Kidney (tissue), 22 donors: ENCODE measurements at places on chromosomes 4 and X.

GRCh38 chrX:111041018-111041462, 55.0 kb upstream of the PAK3 start:
- no peak overlapping the region for H3K4me3 ChIP-seq
- no peaks in the 10 kb centered on the region for H3K4me1 ChIP-seq
- H3K27ac ChIP-seq: no peak overlapping the region
- no peak for DNase-seq

DNA sequence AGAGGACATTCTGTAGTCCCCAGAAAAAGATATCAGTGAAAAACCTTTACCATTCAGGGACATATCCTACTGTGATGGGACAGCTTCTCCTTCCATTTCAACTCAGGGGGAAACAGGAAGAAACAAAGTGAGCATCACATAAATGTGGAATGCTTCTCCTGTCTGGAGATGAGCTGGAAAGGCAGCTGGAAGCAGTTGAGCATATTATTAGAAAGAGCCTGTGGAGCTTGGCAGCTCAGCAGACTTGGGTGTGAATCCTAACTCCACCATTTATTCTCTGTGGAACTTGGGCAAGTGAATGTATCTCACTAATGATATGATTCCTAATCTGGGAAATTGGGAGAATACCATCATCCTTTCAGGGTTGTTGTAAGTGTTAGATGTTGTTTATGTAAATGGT, 232.1 kb upstream of the F9 start:
- no peak for DNase-seq
- no peak overlapping the region for H3K27ac ChIP-seq
- no peaks in the 10 kb centered on the region for H3K36me3 ChIP-seq
- no peak overlapping the region for H3K4me3 ChIP-seq
- H3K27me3 ChIP-seq: no peaks in the 10 kb centered on the region

DNA sequence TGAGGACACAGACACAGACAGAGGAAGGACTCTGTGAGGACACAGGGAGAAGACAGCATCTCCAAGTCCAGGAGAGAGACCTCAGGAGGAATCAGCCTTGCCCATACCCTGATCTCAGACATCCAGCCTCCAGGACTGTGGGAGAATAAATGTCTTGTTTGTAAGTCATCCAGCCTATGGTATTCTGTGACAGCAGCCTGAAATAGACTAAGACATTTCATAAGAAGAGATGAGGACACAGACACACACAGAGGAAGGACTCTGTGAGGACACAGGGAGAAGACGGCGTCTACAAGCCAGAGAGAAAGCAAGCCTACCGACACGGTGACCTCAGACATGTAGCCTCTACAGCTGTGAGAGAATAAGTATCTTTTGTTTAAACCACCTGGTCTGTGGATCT, 112.1 kb downstream of the DHRSX start:
- peaks cover 16% of the 10 kb centered on the region for H3K36me3 ChIP-seq
- H3K4me3 ChIP-seq: no peak overlapping the region
- H3K27ac ChIP-seq: no peak overlapping the region
- H3K4me1 ChIP-seq: no peaks in the 10 kb centered on the region
- no peak for DNase-seq

DNA sequence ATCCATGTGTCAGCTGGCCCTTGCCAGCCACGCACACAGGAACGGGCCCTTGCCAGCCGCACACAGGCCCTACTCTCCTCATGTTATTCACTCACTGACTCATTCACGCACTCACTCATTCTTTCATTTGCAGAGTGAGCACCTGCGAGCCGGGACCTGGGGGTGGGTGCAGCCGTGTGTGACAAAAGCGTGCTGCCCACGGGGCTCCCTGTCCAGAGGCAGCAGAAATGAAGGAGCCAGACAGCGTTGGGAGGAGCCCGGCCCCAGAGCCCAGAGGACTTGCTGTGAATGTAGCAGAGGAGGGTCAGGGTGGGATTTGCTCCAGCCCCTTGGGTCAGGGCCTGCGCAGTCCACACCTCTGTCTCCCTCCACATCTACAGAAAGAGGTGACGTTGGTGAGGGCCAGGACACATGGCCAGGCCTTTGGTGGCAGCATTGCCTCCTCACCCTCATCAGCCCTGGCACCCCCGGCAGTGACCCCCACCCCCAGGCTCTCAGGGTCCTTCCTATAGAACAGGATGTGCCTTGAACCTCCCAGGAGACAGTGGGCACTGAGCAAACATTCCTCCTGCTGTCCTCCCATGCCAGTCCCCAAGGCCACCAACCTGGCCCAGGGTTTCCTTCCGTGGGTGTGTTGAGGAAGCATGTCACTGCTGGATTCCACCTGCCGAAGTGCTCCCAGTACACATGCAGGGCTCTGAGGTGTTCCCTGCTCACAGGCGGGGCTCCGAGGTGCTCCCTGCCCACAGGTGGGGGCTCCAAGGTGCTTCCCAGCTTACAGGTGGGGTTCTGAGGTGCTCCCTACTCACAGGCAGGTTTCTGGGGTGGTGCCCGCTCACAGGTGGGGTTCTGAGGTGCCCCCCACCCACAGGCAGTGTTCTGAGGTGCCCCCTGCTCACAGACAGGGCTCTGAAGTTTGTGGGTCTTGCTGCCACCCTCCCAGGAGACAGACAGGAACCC, 105.7 kb downstream of the HMX1 start:
- no peaks in the 10 kb centered on the region for H3K36me3 ChIP-seq
- H3K27ac ChIP-seq: no peak overlapping the region
- H3K4me1 ChIP-seq: no peaks in the 10 kb centered on the region

DNA sequence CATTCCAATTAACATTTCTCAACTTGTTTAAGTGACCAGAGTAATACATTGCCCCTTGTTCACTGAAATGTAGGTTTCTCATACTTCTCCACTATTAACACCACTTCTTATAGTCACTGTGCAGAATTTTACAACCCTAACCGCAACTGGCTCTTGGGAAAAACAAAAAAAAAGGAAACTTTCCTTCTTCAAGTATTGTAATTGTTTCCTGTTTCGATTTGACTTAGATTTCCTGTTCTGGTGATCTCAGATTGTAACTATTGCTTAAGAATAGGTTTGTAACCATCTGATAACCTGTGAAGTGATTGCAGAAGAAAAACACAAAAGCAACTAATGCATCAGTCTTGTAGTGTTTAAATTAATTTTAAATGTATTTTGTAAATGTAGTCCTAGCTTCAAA, 594.7 kb upstream of the GALNT7 start:
- no peaks in the 10 kb centered on the region for H3K27me3 ChIP-seq
- no peak overlapping the region for H3K4me3 ChIP-seq
- no peaks in the 10 kb centered on the region for H3K36me3 ChIP-seq
- DNase-seq: no peak
- no peak overlapping the region for H3K27ac ChIP-seq

- H3K4me3 ChIP-seq: no peak overlapping the region
- H3K27ac ChIP-seq: no peak overlapping the region
- peaks cover 4% of the 10 kb centered on the region for H3K27me3 ChIP-seq
- no peaks in the 10 kb centered on the region for H3K4me1 ChIP-seq
- no peaks in the 10 kb centered on the region for H3K36me3 ChIP-seq
- no peak for DNase-seq
Observed at GRCh38 chrX:14363728-14364127, 165.6 kb upstream of the GLRA2 start.
